ENCODE measurements at places on chromosomes 1 and 21.

GRCh38 chr1:177082855-177083693 is 81.4 kb downstream of the ASTN1 start:
- no peak for DNase-seq

DNA sequence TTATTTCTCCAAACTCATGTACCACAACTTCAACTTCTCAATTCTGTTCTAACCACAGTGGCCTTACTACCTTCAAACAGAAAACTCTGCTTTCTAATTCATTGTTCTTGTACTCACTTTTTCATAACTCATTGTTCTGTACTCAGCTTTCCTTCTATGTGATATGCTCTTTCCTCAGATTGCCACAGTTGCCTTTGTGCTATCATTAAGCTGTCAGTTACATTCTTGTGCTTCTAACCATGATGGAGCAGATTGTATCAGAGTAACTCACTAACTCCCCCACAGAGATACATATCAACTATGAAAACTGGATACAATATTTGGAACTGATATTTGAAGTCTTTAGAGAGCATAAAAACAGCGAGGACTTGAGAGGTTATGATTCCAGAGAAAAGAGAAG is 1213.7 kb downstream of the KCNT2 start:
- peak; percentile 1 for DNase-seq

DNA sequence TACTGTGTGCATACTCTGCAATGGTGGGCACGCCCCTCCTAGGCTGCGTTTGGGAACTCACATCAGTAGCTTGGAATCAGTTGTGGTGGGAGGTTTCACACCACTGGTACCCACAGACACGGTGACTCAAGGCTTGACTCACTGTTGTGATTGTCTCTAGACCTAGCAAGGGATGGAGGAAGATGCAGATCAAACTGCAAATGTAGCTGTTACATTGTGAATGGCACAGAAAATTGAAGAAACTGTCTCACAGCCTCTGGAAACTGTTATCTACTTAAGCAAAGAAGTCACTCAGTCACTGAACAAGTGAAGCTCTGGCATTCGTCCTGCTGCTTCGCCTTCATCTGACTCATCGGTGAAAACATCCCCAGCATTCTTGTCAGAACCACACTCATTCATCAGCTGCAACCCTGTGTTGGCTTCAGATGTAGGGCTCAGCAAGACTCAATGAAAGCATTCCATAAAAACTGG is 59.5 kb downstream of the POFUT2 start:
- DNase-seq, result peak; percentile 65

GRCh38 chr1:63534406-63534805 is 11.1 kb downstream of the EFCAB7 start:
- DNase-seq, result no peak

- no peak for DNase-seq
Measured at GRCh38 chr1:203932556-203932955, 71.2 kb downstream of the SNRPE start.

- DNase-seq, result no peak
Measured at GRCh38 chr1:207970329-207971233, 59.7 kb upstream of the CD34 start.

- DNase-seq, result peak; percentile 71
Measured at GRCh38 chr1:78673120-78673519, 23.5 kb downstream of the IFI44 start.

- peak; percentile 23 for DNase-seq
Measured at GRCh38 chr1:12244078-12244477, 14.2 kb downstream of the VPS13D start.

- no peak for DNase-seq
Measured at GRCh38 chr21:21114461-21114860, 116.3 kb downstream of the NCAM2 start.

DNA sequence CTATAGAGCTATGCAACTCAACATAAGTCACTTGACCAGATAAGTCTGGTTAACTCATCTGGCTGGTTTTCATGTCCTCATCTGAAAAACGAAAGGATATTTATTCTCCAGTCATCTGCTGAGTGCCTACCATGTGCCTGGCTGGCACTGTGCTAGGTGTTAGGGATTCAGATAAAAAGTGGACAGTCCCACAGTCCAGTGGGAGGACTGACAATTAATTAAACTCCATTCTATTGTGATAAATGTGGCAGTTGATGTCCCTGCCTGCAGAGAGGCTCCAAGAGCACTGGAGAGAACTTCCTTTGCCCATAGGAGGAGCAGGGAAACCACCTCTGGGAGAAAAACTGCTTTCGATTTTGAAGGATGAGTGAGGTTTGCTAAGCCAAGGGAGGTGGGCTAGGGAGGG is 5.4 kb downstream of the NUAK2 start:
- no peak for DNase-seq

DNA sequence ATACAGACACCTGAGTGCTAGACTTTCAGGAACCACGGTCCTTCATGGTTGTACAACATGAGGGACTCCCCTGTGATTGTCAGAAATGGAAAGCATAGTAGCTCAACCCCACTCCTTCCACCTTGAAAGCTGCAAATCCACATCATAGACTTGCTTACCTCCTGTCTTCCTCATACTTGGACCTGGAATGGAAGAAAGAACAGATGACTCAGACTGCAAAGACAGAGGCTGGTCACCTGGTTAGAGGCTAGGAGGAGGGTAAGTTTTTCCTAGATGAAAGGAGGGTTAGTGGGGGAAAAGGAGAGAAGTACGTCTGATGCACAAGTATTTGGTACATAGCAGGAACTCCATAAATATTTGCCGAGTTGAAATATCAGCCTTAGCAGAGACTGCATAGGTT is 37.2 kb downstream of the LRRC71 start:
- no peak for DNase-seq

- DNase-seq, result peak; percentile 40
Measured at GRCh38 chr21:40049931-40050290, 182.7 kb downstream of the PCP4 start.

DNA sequence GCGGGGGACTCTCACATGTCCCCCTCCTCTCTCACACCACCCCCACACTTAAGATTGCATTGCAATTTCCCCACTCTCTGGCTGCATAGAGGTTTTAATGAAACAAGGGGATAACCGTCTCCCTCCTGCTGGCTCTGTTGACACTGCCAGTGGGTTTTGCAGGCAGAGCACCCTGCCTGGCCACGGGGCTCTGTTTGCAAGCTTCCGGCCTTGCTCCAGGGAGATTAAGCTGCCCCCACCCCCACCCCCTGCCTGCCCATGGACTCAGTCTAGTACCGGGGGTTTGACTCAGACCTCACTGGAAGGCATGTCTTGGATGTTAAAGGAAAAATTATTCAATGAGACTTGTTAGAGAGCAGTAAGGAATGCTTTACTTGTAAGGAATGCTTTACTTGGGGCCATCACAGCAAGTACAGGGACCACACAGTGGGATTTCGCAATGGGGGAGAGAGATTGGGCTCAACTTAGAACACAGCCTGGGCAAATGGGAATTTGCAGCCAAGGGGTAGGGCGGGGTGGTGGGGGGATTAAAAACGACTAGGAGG is 101.0 kb downstream of the AJAP1 start:
- peak; percentile 90 for DNase-seq
